Tibial artery (tissue), 4 donors: ENCODE measurements at places on chromosomes 13 and 19.

DNA sequence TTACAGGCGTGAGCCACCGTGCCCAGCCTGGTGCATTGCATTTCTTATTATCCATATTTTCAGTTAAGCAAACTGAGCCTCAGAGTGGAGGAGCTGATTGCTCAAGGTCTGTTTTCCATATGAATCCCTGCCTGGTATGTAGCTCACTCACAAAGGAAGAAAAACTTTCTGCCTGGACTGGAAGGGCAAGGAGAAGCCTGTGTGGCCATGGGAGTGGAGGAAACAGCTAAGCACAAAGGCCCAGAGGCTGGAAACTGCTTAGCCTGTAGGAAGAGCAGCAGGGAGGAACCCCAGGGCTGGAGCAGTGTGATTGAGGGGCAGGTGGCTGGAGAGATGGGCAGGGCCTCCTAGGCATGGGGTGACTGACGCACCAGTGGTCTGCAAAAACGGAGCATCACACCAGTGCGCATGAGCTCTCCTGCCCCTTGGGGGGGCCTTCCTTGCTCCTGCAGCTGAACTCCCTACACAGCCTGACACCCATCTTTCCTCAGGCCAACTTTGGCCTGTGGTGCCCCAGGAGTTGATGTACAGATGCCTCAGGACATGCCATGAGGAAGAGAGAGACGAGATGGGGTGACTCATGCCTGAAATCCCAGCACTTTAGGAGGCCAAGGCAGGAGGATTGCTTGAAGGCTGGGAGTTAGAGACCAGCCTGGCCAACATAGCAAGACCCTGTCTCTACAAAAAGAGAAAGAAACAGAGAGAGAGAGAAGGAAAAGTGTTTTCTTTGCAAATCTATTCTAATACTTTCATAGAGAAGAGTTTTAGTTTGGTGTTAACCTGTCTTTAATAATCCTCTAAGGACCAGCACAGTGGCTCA, 2.8 kb upstream of the HNRNPM start:
- DNase-seq = no peak

DNA sequence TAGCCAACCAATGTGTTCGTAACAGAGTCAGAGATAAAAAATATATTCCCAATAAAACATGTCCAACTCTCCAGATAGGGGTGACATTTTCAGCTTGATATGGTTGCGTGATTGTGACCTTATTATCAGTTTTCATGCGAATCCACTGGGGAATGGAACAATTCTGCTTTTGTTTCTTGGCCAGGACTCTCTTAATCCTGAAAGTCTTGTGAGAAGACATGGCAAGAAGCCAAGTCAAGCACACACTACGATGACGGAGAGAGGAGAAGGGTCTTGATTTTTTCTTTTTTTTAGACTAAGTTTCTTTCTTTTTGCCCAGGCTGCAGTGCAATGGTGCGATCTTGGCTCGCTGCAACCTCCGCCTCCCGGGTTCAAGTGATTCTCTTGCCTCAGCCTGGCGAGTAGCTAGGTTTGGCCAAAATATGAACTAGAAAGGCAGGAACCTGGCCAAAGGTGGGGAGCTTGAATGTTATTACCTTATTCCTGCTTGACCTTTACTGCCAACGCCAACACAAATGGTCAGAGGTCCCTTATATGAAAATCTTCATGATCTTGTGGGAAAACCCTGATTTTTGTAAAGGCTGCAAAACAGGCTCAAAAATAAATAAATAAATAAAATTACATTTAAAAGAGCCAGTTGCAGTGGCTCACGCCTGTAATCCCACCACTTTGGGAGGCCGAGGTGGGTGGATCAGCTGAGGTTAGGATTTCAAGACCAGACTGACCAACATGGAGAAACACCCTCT, 14.5 kb downstream of the ZNF816 start:
- no peak for DNase-seq

DNA sequence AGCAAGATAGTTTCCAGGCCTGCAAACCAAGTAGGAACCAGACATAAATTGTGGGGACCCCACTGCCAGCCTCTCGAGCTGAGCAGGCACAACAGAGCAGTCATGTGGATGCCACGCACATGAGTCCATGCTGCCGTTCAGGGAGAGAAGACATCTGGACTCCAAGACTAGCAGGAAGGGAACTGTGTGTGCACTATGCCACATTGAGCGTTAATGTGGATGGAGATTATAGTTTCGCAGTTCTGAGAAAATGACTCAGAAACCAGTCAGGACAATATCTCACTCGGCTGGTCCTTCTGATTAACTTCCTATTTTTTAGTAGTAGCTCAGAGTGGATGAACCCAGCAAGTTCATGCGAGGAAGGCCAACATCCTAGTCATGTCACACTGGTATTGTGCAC, 124.9 kb downstream of the CRYL1 start:
- no peak for DNase-seq

- no peak for DNase-seq
These were observed 205.5 kb downstream of the NDFIP2 start for GRCh38 chr13:79686441-79686840.

DNA sequence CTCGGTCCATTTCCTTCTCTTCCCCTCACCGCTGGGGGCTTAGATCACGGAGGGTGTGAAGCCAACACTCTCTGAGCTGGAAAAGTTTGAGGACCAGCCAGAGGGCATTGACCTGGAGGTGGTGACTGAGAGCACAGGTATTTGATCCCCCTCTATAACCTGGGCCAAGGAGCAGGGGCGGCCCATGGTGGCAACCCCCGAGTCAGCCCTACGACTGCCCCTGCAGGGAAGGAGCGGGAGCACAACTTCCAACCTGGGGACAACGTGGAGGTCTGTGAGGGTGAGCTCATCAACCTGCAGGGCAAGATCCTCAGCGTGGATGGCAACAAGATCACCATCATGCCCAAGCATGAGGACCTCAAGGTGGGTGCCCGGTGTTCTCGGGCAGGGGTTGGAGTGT, 11.6 kb upstream of the TIMM50 start:
- no peak for DNase-seq

DNA sequence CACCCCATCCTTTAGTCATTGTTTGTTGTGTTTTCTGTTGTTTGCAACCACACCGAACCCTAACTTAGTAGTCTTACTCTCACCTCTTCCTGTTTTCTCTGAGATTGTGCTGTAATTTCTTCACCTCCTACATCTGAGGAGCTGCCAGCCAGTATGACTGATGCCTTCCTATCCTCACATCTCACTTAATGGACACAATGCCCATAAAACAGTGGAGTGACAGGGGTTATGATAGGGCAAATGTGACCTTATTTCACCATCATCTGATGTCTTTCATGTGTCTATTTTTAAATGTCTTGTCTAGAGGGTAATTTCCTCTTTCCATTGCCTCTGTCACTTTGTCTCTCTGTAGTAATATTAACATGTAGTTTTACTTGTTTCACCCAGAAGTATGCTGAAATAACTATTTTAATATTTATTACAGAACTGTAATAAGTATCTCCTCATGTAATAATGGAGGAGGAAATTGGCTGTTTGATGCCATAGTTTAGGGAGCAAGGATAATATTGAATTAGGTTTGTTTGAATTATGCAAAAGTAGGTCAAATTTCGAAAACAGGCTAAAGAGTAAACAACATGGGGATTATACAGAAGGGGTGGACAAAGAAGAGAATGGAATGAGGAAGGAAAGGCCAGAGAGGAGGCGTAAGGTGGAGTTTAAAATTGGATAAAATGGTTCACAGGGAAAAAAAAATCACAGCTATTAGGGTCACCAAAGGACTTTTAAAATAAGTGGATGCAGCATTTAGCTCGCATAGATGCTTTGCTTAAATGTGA, 103.5 kb upstream of the SPRY2 start:
- no peak for DNase-seq

GRCh38 chr19:10288662-10289166, 1.0 kb upstream of the ICAM5 start:
- DNase-seq = no peak

DNA sequence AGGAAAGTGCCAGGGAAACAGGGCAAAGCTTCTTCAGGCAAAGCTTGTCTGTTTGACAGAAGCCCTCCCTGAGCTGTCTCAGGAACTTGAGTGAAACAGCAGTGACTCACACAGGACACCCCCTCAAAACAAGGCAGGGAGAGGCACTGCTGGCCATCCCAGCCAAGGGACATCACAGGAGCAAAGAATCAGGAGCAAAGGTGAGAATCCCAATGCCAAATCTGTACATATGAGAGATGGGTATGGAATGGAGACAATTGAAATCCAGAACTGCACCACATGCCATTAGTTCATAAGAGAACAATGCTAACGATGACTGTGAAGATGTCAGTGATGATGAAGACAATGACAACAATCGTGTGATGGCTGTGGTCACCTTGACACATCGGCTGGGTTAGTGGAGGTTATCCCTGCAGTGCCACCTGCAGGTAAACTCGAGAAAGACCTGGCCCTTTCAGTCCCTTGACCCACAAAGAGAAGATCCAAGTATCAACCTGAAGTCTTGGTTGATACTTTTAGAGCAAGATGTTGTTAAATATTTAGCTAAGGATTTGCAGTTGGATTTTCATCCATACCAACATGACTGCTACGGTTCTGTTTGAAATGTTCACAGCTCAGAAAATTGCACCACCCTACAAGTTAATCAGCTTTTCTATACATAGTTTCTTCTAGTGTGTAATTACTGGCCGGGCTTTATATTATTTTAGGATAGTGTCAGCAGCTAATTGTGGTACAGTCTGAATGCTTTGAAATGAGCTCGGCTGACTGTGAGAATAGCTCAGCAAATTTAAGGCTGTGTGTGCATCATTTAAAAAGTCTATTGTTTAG, 42.0 kb upstream of the IPO5 start:
- no peak for DNase-seq

GRCh38 chr13:31890946-31891345, 140.6 kb upstream of the FRY start:
- DNase-seq = no peak
